ENCODE measurements at places on chromosomes 5 and 9.

GRCh38 chr5:150661086-150661485, at the start of gene MYOZ3:
Gene MYOZ3, plus strand, starts transcription at chr5:150661251. Its CDS starts 1,691 bp downstream, at chr5:150662942.
- DNase-seq = no peak

DNA sequence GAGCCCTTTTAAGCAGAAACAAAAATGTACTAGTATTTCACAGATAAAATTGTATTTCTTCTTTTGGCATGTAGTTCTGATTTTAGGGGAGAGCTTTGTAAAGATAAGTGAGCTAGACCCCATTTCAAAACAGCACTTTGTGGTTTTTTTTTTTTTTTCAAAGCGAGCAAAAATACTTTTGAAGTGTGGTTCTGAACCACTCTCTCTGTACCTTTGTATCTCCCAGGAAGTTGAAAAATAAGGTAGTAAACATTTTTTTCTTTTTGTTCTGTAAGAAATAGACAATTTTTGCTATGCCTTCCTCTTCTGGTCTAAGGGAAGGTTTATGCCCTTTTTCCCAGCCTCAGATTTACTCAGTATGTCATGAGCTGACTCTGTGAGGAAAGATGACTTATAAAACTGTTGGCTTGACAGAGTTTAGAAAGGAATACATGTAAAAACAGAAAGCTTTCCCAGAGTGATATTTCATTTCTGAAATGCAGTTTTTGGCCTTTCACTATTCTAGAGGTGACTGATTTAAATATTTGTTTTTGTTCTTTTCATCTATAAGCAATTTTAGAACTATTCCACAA, 12.5 kb downstream of the ERCC6L2 start:
- no peak for DNase-seq

GRCh38 chr5:123651234-123651633, 139.3 kb downstream of the CSNK1G3 start:
- no peak for DNase-seq

- DNase-seq = no peak
Observed at GRCh38 chr5:151624476-151624875, 33.3 kb upstream of the FAT2 start.

GRCh38 chr9:25704800-25705199, 26.6 kb upstream of the TUSC1 start:
- no peak for DNase-seq

DNA sequence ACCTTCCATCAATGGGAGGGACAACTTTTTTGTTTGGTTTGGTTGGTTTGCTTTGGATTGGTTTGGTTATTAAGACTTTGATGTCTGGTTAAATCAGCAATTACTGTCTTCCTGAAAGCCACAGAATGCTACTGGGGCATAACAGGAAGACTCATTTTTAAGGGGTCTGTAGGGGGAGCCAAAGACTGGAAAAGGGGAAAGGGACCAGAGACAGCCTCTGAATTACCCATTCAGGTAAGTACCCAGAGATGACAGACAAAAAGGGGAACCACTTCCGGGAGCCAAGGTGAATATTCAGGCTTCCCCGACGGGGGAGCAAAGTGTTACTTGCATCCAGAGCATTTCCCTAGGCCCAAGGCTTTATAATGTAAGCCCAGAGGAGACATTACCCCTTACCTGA, 4.6 kb upstream of the FEM1C start:
- DNase-seq = no peak

- no peak for DNase-seq
Observed at GRCh38 chr5:168249923-168250322, 41.5 kb upstream of the WWC1 start.

GRCh38 chr5:117010574-117010973, 436.0 kb upstream of the SEMA6A start:
- no peak for DNase-seq

- DNase-seq = peak; percentile 84
Observed at GRCh38 chr5:180313677-180314505, 22.0 kb upstream of the MAPK9 start.

- DNase-seq = no peak
Observed at GRCh38 chr5:75509956-75510355, 1.5 kb downstream of the CERT1 start.

- DNase-seq = no peak
Observed at GRCh38 chr5:106637275-106637674, 1033.5 kb downstream of the EFNA5 start.

DNA sequence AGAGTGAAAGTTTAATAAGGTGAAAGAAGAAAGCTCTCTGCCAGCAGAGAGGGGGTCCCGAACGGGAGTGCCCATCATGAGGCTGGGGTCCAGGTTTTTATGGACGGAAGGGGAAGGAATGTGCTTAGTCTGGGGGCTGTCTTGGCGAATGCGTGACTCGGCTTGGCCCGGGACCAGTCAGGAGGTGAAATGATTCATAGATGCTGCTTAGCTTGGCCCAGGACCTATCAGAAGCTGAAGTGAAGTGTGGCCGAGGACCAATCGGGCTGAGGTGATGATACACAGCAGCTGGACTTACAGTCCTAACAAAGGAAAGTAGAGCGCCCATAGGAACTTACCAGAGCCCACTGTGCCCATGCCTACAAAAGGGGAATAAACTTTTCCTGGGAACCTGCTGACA, 3.9 kb upstream of the FKTN start:
- DNase-seq = no peak

DNA sequence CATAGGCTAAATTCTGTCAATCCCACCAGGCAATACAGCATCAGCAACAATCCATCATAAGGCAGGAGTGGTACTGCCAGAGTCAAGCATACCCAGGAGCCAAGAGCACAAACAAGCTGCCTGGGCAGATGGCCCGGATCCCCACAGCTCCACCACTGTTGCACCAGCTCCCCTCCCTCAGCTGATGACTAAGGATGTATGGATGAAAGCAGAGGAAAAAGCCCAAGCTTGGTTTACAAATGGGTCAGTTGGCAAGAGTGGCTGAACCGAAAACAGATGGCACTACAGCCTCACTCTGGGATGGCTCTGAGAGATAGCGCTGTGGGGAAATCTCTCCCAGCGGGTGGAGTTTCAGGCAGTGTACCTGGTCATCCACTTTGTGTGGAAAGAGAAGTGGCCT, 29.4 kb downstream of the DROSHA start:
- no peak for DNase-seq

GRCh38 chr5:173089581-173089980, 33.4 kb downstream of the CREBRF start:
- DNase-seq = no peak

DNA sequence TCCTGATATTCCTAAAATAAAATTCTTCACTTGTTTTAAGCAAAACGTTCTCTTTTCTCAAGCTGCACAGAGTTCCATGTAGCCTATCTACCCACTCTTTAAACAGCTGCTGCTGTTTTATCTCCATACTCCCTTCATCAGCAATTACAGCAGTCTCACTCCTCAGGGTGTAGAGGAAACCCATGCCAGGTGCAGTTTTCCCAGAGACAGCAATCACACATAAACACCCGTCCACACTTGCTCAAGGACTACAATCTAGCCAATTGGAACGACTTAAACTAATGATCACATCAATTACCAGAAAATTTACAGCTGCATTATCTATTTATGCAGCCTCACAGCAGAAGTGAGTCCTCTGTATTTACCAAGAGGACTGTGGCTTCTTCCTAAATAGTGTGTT, 141.7 kb downstream of the HTR1A start:
- no peak for DNase-seq

DNA sequence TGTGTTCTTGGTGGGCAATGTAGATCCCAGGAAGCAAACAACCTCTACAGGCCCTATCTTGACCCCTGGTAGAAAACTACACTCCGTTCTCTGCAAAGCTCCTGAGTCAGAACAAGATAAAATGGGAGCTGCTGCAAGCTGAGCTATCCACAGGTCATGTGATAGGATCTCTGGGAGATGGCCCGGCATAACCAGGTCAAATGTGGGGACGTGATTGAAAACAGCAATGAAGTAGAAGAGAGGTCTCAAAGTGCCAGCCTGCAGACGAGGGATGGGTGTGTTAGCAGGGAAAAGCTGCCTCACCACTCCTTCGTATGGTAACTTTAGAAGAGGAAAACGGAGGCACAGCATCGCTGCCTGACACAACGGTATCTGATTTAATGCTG, 25.0 kb downstream of the NRG2 start:
- DNase-seq = no peak

- DNase-seq = no peak
Observed at GRCh38 chr5:108641596-108641995, 106.1 kb upstream of the FER start.

DNA sequence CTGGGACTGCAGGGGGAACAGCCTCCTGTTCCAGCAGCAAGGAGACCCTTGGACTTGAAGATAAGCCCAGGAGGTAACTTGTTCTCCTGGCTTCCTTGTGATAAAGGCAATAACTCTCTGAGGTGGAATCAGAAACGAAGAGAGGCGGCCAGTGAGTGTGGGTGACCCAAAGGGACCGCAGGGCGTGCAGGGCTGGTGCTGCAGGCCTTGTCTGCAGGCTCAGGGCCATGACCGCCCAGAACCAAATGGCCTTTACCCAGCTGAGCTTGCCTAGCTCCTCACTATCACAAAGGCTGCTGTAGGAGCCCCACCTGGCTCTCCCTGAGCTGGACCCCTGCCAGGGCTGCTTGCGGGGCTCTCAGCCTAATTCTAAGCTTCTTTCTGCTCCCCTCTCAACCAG, 72.5 kb downstream of the NDFIP1 start:
- DNase-seq = no peak

GRCh38 chr9:111151537-111151936, 113.3 kb upstream of the LPAR1 start:
- DNase-seq = no peak

DNA sequence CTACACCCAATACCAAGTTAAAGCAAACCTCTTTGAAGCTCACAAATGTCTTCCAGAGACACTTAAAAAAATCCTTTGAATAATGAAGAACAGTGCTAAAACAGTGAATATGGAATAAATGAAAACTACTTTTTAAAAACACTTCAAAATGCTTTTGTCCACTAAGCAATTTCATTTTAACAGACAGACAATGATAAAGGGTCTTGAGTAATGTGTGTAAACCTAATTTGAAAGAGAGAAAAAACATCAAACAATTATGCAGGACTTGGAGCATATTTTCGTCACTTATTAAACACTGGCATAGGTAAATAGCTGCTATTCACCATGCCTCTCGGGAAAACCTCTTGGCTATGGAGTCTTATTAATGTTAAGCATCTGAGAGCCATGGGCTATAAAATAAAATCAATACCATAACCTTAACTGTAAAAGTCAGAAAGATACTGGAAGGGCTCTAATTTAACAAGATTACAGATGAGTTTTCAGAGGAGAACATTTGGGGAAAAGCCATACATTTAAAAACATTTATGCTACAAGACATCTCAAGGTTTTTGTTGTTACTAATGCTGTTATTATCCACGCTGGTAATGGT, 177.8 kb downstream of the NFIB start:
- DNase-seq = no peak

DNA sequence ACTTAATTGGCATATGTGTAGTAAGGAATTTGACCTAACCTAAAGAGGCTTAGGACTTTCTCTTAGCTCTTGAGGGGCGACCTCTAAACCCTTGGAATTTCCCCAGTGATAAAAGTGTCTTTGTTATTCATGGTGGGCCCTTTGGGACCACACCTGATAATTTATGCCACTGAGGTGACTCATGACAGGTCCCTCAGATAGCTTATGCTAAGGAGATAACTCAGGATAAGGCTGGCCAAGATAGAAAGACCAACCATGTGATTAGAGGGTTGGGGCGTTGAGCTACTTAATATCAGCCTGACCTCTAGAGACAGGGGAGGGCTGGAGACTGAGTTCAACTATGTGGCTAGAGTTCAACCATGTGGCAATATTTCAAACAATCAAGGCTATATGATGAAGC, 218.1 kb downstream of the AP3B1 start:
- DNase-seq = no peak

GRCh38 chr5:40665635-40666298, 13.9 kb upstream of the PTGER4 start:
- DNase-seq = no peak

DNA sequence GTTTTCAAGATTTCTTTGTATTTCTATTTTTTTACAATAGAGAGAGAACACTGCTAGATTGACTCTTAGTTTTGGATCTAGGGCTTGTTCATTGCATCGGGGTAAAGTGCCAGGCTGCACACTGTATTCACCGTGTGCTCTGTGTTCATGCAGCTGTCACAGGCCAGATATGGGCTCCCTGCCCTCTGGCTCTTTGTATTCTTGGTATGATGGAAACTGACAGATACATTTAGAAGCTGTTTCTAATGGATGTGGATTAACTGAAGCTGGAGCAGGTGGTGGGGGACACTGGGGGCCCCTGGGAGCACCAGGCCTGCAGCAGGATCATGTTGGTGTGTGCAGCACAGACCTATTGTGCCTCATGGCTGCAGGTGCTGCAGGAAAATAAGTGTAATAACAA, 28.0 kb downstream of the SLC36A1 start:
- DNase-seq = no peak

DNA sequence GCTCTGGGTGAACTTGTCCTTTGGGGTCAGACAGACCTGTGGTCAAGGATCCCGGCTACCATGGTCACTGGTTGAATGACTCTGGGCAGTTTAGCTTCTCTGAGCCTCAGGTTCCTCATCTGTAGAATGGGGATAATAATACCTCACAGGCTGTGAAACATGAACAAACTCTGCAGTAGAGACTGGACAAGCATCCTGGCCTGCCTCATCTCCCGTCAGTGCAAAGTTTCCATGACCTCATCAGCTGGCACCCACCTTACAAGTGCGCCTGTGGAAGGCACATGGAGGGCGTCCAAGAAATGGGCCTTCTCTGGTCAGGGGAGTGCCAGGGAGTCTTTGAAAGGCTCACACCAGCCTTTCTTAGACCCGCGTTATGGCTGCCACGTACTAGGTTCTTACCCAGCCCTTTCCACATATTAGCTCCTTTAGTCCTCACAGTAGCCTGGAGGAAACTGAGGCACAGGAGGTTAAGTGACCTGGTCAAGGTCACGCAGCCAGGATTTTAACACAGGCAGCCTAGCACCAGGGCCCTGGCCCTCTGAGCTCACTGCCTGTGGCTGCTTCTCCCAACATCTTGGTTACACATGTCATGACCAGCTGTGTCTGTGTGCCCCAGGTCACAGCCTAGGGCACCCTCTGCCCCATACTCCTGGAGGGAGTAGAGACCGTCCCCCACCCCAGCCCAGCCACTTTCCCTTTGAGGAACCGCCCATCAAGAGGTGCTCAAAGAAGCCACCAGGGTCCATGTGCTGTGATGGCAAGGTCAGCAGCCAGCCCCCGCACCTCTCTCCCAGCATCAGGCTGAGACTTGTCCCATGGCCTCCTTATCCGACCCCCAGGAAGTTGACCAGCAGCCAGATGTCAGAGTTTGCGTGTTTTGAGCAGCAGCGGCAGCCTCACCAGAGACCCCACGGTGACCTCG, 39.4 kb upstream of the RPL26L1 start:
- no peak for DNase-seq

DNA sequence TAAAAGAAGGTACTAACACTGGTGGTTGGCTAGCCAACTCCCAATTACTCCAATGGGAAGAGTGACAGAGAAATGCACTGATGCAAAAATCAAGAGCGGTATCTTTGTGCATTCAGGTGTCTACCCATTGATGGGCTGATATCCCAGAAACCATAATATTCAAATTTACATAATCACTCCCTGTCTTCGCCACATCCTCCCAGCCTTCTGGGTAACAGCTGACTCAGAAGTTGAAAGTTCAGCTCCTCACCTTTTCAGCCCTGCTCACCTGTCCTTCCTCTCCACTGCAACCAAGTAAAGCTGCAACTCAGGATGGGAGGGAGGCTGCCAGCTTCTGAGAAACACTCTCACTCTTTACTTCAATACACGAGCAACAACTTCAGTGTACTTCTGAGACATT, 6.9 kb downstream of the SUSD1 start:
- no peak for DNase-seq

GRCh38 chr9:92616655-92617111, 53.2 kb downstream of the IPPK start:
- no peak for DNase-seq

- DNase-seq = no peak
Observed at GRCh38 chr9:93052791-93053540, 5.5 kb upstream of the SUSD3 start.

GRCh38 chr9:89430995-89431394, 66.9 kb downstream of the SEMA4D start:
- no peak for DNase-seq

Measured in stimulated activated CD4-positive, alpha-beta T cell treated with anti-CD3 and anti-CD28 coated beads, Interleukin-1b, Interleukin-23, amount 100 ng/mL, for 48 hours (primary cell).